ENCODE measurements at places on chromosomes 2 and 18.

DNA sequence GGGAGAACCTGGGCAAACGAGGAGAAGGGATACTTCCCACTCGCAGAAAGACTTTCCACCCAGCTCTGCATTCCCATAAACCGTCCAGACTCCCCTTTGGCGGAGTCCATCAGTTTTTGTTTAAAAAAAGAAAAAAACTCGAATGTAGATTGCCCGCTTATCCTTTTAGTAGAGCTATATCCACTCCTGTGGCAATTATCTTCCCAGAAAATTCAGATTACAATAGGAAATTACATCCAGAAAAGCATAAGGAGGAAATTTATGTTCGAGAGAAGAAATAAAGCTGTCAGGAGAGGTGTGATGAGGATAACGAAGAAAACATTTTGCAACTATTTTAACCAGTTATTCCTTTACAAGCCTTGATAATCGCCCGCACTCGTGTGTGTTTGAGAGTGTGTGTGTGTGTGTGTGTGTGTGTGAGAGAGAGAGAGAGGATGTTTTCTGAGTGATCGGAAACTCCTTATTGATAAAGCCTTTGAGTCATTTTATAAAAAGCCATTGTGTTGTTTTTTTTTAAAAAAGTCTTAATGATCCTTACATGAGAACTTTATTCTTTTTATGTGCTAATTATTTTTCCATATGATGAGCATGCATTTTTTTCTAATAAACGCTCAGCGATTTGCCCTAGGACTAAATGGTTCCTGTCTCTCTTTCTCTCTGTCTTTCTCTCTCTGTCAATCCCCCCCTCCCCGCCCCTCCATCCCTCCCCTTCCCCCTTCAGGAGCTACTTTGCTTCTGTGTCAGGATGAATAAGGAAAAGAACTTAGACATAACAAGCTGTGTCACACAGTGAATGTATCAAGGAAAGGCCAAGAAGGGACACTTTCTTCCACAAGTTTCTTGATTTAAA, 1.1 kb upstream of the PPP3R1 start:
- no peak for DNase-seq

- DNase-seq = no peak
Measured at GRCh38 chr2:15826273-15826717, 114.1 kb upstream of the MYCN start.

- DNase-seq = no peak
Measured at GRCh38 chr18:52541056-52541455, 201.1 kb downstream of the DCC start.

- DNase-seq = no peak
Measured at GRCh38 chr2:206958261-206958660, 18.9 kb downstream of the CPO start.

GRCh38 chr2:224098481-224099230, 59.6 kb upstream of the SERPINE2 start:
- DNase-seq = no peak

DNA sequence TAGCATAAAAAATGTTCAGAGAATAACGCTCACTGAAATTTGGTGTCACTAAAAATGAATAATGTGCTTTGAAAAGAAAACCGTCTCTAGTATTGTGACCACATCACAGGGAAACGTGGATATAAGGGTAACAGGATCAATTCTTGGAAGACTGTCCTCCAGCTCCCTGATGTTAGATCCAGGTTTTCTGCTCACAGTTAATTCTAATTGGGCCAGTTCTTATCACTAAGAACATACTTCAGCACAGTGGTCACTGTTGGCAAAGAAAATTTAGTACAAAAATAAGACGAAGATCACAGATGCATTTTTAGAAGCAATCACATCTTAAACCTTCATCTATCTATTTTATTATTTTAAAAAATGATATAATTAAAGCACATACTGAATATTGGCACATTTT, 57.0 kb upstream of the CD226 start:
- no peak for DNase-seq

GRCh38 chr2:205952282-205952681, 133.7 kb downstream of the INO80D start:
- no peak for DNase-seq

- no peak for DNase-seq
Measured at GRCh38 chr2:128378231-128379020, 59.8 kb upstream of the HS6ST1 start.

- DNase-seq = no peak
Measured at GRCh38 chr2:159539701-159540100, 76.6 kb downstream of the BAZ2B start.

GRCh38 chr2:56084111-56084901, 99.5 kb upstream of the CCDC85A start:
- DNase-seq = no peak

DNA sequence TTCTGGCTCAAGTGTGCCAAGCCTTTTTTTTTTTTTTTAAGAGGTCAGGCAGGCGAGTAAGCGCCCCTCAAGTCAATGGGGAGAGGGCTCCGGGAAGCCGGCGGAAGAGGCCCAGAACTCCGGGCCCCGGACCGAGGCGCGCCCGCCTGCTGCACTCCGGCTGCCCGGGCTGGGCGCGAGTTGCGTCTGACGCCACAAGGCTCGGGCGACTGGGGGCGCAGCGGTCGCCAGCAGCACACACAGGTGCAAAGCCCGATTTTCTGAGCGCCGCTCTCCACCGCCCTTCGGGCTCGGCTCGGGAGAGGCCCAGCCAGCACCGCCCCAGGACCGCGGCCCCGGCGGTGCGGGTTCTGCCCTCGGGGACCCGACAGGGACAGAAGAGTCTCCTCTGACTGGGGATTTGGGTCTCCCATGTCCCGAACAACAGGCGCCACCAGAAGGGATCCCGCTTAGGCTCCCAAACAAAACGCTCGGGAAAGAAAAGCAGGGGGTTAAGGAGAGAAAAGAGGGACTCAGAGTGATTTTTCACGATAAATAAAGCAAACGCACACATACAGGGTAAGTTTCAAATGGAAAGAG, 787 bp downstream of the ERBB4 start:
- no peak for DNase-seq

GRCh38 chr2:18342901-18343300, 217.6 kb downstream of the RDH14 start:
- no peak for DNase-seq

DNA sequence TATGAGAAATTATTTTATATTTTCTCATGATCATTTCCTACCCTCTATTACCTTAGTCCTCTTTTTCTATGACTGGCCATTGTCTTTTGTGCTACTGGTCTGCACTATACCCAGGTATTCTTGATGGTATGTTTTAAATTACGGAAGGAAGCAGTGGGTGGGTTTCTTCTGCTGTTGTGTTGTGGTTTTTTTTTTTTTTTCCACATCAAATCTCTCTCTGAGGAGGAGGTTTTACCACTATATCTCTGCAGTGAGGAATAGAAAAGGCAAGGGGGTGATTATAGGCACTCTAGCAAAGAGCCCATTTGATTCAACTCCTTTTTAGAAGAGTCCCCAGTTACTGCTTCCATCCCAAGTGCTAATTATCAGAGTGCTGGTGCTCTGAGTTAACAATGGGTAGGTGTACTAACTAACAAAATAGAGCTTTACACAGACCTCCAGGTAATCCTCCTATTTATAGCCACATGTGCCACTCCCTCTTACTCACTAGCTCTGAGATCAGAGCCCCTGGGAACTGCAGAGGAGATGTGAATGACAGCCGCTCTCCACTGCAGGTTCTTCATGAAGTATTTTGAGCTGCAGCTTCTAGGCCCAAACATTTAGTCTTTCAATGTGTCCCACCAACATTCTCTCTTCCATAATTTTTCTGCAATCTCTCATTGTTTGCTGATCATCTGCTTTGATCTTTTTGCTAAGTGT, 301.6 kb upstream of the GULP1 start:
- no peak for DNase-seq

- DNase-seq = no peak
Measured at GRCh38 chr2:47724221-47724981, 58.5 kb upstream of the MSH6 start.

DNA sequence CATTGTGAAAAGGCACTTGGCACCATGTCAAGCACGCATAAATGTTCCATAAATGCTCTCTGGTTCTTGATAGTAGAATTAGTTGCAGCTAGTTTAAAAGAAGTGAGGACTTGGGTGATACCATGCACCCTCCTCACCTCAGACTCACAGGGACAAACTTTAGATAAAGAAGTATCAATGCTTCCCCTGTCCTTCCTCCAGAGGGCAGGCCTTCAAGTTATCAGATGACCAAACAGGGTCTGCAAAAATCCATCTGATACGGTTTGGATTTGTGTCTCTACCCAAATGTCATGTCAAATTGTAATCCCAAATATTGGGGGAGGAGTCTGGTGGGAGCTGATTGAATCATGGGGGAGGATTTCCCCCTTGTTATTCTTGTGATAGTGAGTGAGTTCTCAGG, 54.1 kb downstream of the C1QL2 start:
- DNase-seq = no peak

Measured in stimulated activated CD8-positive, alpha-beta memory T cell treated with anti-CD3 and anti-CD28 coated beads, Interleukin-4, amount 100 ng/mL, for 1 hour (primary cell).